T-helper 17 cell (primary cell): ENCODE measurements at places on chromosomes 3 and 15. TPM values are rescaled to one million over a fixed set of nuclear protein-coding genes. Genes with fewer than 3 reads are reported as not detected.

GRCh38 chr3:139537361-139537760 lies 2.2 kb downstream of the RBP1 start:
- DNase-seq: no peak
- no peak overlapping the region for H3K27ac ChIP-seq
- H3K27me3 ChIP-seq: peaks cover 62% of the 10 kb centered on the region
- H3K4me1 ChIP-seq: peaks cover 5% of the 10 kb centered on the region
- H3K4me3 ChIP-seq: no peak overlapping the region

GRCh38 chr3:28467414-28467813 lies 118.8 kb upstream of the AZI2 start:
- H3K36me3 ChIP-seq: no peaks in the 10 kb centered on the region
- no peak for DNase-seq

GRCh38 chr3:126358038-126358815 lies 1.0 kb upstream of the KLF15 start:
- H3K4me3 ChIP-seq: peak overlapping the region; percentile 90
- peaks cover 9% of the 10 kb centered on the region for H3K36me3 ChIP-seq
- peaks cover 9% of the 10 kb centered on the region for H3K4me1 ChIP-seq
- no peak overlapping the region for H3K27ac ChIP-seq
- no peak for DNase-seq
- peaks cover 64% of the 10 kb centered on the region for H3K27me3 ChIP-seq

GRCh38 chr3:126855374-126855773 lies 127.5 kb upstream of the PLXNA1 start:
- H3K27me3 ChIP-seq: no peaks in the 10 kb centered on the region
- H3K4me1 ChIP-seq: peaks cover 5% of the 10 kb centered on the region
- no peak overlapping the region for H3K27ac ChIP-seq
- no peak for DNase-seq
- peaks cover 3% of the 10 kb centered on the region for H3K36me3 ChIP-seq

DNA sequence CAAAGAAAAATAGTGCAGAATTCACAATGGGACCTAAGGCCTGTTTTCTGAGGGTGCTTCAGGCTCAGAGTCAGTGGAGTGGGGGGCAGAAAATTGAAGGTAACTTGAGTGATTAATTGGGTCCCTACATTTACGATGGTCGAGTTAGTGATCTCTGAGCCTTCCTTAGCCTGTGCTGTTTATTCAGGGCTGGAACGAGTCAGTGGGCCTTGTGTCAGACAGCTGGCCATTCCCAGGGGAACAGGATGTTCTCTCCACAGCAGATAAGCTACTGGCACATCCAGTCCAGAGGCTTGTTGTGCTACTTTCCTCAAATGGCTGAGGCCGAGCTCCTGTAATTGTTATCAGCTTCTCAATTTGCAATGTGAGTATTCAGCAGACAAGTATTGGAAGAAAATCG lies 29.2 kb upstream of the CNTN3 start:
- no peak for DNase-seq
- H3K27me3 ChIP-seq: no peaks in the 10 kb centered on the region

GRCh38 chr3:194339356-194339755 lies 11.8 kb downstream of the CPN2 start:
- H3K27me3 ChIP-seq: peaks cover 35% of the 10 kb centered on the region
- peak overlapping the region; percentile 3 for H3K27ac ChIP-seq
- peaks cover 2% of the 10 kb centered on the region for H3K36me3 ChIP-seq
- H3K4me1 ChIP-seq: no peaks in the 10 kb centered on the region
- no peak for DNase-seq

DNA sequence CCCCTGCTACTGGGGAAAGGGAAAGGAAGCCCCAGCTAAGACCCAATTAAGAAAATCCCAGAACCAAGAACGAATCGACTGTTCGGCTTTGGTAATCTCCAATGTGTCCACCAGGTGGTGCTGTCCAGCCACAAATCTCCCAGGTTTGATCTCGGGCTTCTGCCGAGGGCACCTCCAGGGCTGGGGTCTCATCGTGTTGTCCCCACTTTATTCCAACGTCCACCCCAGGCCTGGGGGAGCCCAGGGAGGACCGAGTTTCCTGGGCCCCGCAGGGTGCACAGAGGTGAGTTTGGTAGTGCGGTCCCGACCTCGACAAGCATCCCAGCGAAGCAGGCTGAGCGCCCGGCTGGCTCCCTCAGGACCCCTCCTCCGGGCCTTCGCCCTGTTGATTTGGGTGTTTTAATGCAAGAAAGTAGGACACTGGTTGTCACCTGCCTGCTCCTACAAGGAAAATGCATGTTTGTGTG lies 185.1 kb downstream of the GOLGA6L6 start:
- peaks cover 15% of the 10 kb centered on the region for H3K4me1 ChIP-seq
- peak overlapping the region; percentile 84 for H3K27ac ChIP-seq
- no peaks in the 10 kb centered on the region for H3K36me3 ChIP-seq
- H3K4me3 ChIP-seq: peak overlapping the region; percentile 49

GRCh38 chr3:49013113-49013737 lies 5.2 kb downstream of the DALRD3 start:
- H3K27ac ChIP-seq: no peak overlapping the region
- no peaks in the 10 kb centered on the region for H3K27me3 ChIP-seq
- peaks cover 2% of the 10 kb centered on the region for H3K36me3 ChIP-seq
- peaks cover 22% of the 10 kb centered on the region for H3K4me1 ChIP-seq

GRCh38 chr3:185733980-185734724 lies 90.7 kb downstream of the IGF2BP2 start:
- no peaks in the 10 kb centered on the region for H3K36me3 ChIP-seq
- peaks cover 2% of the 10 kb centered on the region for H3K4me1 ChIP-seq
- H3K4me3 ChIP-seq: no peak overlapping the region
- H3K27me3 ChIP-seq: peaks cover 23% of the 10 kb centered on the region

DNA sequence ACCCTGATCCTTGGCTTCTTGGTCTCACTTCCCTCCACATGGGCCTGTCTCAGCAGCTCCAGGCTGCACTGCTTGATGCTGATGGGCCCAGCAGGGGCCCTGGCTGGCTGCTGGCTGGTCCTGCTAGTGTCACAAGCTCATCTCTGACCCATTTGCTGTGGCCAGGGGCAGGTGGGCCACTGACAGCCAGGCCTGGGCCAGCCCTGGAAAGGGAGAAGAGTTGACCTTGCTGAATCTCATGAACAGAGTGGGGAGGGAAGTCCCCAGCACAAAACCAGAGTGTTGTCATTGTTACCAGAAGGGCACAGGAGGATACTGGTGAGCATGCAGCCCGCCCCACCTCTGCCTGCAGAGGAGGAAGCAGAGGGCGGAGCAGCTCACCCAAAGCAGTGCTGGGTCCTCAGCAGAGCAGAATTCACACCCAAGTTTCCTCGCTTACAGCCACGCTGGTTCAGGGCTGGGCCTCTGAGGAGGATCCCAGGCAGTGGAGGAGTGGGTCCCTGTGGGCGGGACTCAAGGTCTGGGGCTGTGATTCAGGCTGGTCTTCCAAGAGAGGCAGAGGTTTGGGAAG lies 7.6 kb upstream of the KLF15 start:
- H3K27ac ChIP-seq: no peak overlapping the region
- H3K4me1 ChIP-seq: peaks cover 7% of the 10 kb centered on the region
- H3K36me3 ChIP-seq: peaks cover 2% of the 10 kb centered on the region
- H3K27me3 ChIP-seq: peaks cover 57% of the 10 kb centered on the region

DNA sequence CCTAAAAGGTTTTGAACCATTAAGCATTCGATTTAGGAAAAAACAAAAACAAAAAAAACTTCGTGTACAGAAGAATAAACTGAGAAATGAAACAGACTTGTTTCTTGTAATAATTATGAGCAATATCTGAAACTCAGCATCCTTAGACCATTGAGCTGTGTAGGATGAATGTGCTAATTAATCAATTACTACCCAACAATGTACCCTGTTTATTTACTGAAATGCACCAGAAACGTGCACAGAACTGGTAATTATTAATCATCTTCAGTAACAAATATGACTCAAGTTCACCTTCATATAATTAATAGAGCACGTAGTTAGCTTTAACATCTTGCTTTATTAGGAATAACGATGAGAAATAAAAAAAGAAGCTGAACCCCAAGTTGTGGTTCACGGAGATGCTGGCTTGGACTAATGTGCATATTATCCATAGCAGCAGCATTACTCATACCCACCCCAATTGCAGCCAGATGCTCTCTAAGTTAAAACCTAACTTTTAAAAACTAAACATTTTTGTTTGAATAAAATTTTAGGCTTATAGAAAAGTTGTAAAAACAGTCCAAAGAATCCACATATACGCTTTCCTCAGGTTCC lies 10.2 kb upstream of the C15orf61 start:
- peaks cover 5% of the 10 kb centered on the region for H3K36me3 ChIP-seq
- no peak overlapping the region for H3K4me3 ChIP-seq
- no peak overlapping the region for H3K27ac ChIP-seq
- no peaks in the 10 kb centered on the region for H3K27me3 ChIP-seq

GRCh38 chr3:69255928-69256327 lies 130.0 kb downstream of the FRMD4B start:
- no peaks in the 10 kb centered on the region for H3K36me3 ChIP-seq
- no peak overlapping the region for H3K4me3 ChIP-seq
- no peak for DNase-seq

- H3K27me3 ChIP-seq: no peaks in the 10 kb centered on the region
- H3K36me3 ChIP-seq: no peaks in the 10 kb centered on the region
- H3K4me1 ChIP-seq: no peaks in the 10 kb centered on the region
- no peak for DNase-seq
Observed at GRCh38 chr3:99376926-99377325, 261.5 kb upstream of the COL8A1 start.

DNA sequence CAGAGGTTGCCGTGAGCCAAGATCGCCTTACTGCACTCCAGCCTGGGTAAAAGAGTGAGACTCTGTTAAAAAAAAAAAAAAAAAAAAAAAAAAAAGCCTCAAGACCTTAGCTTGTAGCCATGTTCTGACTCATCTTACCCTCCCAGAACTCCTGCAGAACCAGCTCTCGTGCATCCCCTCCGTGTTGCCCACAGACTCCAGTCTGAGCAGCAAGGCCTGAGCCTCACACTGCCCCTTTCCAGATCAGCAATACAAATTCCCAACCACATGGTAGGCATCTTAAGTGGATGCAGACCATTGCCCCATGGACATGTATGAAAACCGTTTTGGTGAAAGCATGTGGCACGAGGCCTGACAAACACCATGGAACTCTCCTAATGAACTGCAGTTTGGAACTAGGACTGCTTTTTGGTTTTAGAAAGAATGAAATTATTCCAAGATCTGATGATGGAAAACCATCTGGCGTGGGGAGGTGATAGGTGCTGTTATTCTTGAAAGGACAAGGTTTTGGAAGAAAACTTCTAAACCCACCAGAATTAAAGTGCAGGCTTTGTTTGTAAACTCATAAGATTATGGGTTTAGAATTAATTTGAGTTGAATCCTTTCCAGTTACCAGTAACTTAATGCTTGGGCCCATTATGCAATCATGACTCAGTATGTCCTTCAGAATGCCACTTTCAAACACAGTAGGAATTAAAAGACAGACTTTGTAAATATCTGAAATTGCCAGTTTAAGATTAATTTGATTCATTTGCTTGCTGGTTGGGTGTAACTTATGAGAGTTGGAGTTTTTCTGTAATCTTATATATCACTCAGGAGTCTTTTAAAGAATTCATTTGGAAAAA lies 163.7 kb upstream of the LRTM1 start:
- no peaks in the 10 kb centered on the region for H3K27me3 ChIP-seq
- no peaks in the 10 kb centered on the region for H3K36me3 ChIP-seq
- no peak overlapping the region for H3K4me3 ChIP-seq

- no peaks in the 10 kb centered on the region for H3K4me1 ChIP-seq
- H3K27me3 ChIP-seq: no peaks in the 10 kb centered on the region
- no peak for DNase-seq
Observed at GRCh38 chr3:181292984-181293383, 303.4 kb upstream of the DNAJC19 start.

DNA sequence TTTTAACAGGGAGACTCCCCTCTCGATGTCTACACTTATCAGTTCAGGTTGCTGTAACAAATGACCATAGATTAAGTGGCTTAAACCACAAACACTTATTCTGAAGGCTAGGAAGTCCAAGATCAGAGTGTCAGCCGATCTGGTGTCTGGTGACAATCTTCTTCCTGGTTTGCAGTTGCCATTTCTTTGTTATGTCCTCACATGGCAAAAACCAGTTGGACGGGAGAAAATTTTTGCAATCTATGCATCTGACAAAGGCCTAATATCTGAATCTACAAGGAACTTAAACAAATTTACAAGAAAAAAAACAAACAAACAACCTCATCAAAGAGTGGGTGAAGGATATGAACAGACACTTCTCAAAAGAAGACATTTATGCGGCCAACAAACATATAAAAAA lies 116.9 kb upstream of the FOXB1 start:
- H3K27me3 ChIP-seq: peaks cover 23% of the 10 kb centered on the region
- no peaks in the 10 kb centered on the region for H3K36me3 ChIP-seq
- DNase-seq: no peak
- no peak overlapping the region for H3K4me3 ChIP-seq
- no peak overlapping the region for H3K27ac ChIP-seq
- H3K4me1 ChIP-seq: peaks cover 5% of the 10 kb centered on the region

DNA sequence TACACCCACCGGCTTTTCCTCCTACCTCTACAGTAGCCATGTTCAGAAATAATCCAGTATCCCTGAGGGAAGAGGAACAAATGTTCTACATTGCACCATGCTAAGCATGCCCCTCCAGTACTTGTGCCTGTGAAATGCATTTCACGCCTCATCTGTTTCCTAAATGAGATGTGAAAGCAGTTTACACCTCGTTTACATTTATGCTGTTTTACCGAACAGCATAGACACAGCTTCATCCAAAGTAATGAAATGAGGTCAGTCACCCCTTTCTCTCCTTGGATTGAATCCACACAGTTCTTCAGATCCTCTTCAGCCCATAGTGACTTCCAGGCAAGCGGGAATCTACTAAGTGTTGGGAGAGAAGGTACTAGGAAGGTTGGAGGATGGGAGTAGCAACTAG lies 514.3 kb downstream of the PDCD6IP start:
- H3K4me1 ChIP-seq: no peaks in the 10 kb centered on the region
- H3K27me3 ChIP-seq: no peaks in the 10 kb centered on the region
- H3K36me3 ChIP-seq: no peaks in the 10 kb centered on the region
- DNase-seq: no peak
- no peak overlapping the region for H3K4me3 ChIP-seq

GRCh38 chr3:142787719-142788118 lies 63.9 kb downstream of the TRPC1 start:
- no peaks in the 10 kb centered on the region for H3K4me1 ChIP-seq
- H3K36me3 ChIP-seq: peaks cover 3% of the 10 kb centered on the region
- no peaks in the 10 kb centered on the region for H3K27me3 ChIP-seq
- H3K4me3 ChIP-seq: no peak overlapping the region
- H3K27ac ChIP-seq: no peak overlapping the region

The SNTN gene
- not detected for total RNA-seq

The SIAH2 gene
- total RNA-seq: 44.2 TPM

The PP2D1 gene
- total RNA-seq: not detected

The ZIC4 gene
- not detected for total RNA-seq

The NGLY1 gene
- 67.1 TPM for total RNA-seq
